Naive thymus-derived CD8-positive, alpha-beta T cell (primary cell): ENCODE measurements at places on chromosomes 2 and 18.

GRCh38 chr2:120820953-120821279 is 85.2 kb downstream of the GLI2 start:
- DNase-seq, result no peak

GRCh38 chr2:234863043-234863934 is 88.5 kb upstream of the SH3BP4 start:
- no peak for DNase-seq

DNA sequence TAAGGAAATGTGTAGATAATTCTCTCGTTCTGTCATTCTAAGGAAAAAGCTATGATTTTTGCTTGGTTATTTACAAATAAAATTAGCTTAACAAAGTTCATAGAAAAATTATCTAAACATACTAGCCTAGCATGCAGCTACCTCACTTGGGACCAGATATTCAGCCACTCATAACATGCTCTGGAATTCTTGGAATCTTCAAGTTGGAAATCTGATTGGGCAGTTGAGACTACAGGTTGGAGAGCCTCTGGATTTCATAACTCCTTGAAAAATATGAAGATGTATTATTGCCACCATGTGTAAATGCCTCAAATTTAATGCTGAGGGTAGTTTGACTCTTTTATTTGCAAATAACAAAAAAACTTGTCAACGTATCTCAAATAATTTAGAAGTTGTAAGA is 132.2 kb upstream of the GULP1 start:
- DNase-seq, result no peak

DNA sequence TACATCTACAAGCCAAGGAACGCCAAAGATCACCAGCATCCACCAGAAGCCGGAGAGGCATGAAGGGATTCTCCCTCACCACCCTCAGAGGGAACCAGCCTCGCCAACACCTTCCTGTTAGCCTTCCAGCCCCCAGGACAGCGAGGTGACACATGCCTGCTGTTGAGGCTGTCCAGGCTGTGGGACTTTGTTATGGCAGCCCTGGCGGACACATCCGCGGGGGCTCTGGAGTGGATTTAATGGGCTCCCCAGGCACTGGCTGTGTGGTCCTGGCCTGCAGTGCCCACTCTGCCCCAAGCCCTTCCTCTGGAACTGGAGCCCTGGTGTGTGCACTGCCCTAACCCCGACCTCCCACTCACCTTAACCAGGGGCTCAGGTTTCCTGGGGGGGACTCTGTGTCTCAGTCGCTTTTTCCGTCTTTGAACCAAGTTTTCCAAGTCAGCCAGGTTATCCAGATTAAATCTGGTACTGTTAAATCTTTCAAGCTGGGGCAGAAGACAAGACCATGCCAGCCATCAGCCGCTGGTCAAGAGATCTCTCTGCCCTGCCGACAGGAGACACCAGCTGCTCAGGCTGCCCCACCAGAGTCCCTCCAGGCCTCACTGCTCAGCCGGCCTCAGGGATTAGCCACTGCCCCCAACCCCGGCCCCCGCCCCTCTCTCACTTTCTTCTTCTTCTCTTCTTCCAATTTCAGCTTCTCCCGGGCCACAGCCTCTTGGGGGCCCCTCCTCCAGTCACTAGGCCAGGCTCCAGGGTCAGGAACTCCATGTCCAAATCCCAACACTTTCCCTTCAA is 1.9 kb downstream of the ANKRD23 start:
- DNase-seq, result no peak

- DNase-seq, result peak; percentile 10
Observed at GRCh38 chr2:64809216-64809615, 155.5 kb upstream of the SERTAD2 start.

GRCh38 chr2:151971301-151972051 is 127.4 kb downstream of the CACNB4 start:
- no peak for DNase-seq

GRCh38 chr2:69784228-69784627 is 42.3 kb downstream of the ANXA4 start:
- DNase-seq, result no peak

DNA sequence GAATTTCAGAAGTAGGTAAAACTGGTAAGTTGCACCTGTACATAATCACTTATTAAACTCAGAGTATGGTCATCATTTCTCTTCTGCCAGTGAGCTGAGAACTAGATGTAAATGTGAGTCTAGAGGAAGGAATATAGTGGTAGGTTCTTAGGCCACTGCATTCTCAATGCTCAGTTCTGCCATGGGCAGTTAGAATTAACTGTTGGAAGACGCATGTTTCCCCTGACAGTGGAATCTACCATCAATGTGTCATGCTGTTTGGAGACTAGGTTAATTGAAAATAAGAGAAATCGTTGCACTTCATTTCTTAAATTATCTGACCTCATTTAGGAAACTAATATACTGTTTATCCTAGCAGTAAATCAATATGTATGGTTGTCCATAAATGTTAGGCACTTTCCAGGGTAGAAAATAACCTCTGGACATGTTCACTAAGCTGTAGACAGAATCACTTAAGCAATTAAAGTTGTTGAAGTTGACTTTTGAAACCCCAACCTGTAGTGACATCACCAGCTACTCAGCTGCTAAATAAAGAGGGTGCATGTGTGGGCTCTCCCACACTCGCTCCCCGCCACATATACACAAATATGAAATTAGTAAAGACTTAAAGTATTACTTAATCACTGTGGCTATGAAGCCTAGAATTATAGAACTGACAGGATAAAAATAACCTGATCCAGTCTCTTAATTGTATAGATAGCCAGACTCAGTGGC is 91.5 kb upstream of the NOSTRIN start:
- DNase-seq, result no peak

DNA sequence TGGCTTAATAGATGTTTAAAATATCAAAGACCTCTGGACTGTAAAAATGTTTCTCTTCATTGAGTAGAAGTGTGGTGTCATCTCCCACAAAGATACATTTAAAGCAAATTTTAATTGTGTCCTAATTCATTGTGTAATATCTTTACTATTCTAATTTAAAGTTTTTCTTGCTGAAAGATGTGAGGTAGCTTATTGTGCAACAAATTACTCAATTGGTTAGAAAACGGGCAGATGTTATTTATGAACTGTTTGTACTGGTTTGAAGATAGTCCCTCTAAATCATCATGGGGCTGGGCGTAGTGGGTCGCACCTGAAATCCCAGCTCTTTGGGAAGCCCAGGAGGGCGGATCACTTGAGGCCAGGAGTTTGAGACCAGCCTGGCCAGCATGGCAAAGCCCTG is 65.3 kb downstream of the CYBRD1 start:
- no peak for DNase-seq

DNA sequence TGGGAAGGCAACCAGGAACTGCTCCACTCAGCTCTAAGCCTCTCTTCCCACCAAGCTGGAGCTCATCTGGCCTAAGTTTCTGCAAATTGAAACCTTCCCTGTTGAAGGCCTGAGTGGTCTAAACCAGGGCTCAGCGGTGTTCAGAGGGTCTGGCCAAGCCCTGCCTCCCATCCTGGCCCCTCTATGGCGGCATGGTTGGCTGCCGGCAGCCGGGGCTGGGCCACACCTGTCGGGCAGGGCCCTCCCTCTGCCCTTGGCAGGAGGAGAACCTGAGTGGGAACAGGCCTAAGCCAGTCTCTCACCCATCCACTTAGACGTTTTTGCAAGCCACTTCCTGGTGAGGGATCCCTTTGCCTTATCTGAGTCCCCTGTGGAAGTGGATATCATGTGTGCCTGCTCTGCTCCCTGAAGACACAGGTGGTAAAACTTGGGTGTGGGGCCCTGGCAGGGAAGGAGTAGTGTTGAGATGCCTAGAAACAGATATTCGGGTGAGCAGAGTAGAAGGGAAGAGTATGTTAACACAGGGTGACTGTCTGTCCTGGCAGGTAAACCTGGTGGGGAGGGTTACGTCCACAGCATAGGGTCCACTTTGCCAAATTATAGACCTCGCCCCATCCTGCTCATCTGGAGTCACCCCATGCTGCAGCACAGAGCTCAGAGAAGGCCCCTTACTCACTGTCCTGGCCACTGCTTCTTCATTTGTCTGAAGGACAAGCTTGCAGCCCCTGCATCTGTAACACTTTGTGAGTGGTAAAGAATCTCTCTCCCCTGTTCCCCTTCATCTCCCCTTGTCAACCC is 63.0 kb upstream of the SIX2 start:
- no peak for DNase-seq

GRCh38 chr2:70903641-70904340 is 31.9 kb upstream of the ATP6V1B1 start:
- DNase-seq, result no peak

DNA sequence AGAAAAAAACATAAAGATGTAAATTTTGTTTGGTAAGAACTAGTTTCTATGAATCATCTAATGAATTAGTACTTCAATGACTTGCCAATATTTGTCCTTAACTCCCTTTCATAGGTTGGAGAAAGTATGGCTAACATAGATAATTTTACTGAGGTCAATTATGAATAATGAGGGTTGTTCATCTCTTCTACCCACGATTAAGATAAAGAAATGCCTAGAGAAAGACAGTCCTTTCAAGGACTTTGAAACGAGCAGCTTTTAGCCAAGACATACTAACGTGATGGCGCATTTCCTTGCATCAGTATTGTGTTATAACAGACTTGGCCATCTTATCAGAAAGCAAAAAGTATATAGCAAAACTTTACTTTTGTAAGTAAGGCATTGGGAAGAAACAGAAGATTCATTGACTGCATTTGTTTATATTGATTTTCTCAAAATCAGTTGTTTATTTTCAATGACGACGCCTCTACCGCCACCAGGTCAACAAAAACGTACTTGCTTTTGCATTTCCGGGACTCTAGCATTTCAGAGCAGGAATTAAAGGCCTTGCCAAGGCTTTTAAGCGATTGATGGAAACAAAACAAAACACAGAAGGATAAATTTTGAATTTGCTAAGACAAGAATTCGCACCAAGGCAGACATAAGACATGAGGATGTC is 961 bp downstream of the RBM43 start:
- no peak for DNase-seq

DNA sequence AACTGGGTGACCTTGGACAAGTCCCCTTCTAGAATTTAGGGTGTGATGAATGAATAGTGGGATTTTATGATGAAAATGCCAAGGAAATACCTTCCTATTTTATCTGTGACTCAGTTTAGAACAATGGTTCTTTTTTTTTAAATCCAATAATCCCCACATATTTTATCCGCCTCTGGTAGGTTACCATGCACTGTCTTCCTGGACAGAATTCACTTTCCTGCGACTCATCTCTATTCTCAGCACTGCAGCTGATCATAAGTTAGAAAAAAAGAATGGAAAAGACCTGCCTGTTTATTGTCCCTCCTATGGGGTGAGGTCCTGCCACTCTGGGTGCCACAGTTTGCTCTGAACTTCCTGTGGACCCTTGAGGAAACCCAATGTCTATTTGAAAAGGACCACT is 73.1 kb downstream of the IRS1 start:
- DNase-seq, result no peak

DNA sequence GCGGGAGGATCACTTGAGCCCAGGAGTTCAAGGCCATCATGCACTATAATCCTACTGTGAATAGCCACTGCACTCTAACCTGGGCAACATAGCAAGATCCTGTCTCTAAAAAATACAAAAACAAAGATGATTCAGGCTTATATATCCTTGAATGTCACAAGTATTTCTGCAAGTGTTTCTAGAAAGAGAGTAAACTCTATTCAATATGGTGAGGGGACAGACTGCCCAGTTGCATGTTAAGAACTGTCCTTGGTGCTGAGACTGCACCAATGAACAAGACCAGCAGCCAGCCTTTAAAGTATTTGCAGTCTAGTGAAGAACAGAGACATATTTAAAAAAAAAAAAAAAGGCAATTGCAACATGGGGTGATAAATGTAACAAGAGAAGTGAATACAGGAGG is 16.4 kb downstream of the MAP3K19 start:
- no peak for DNase-seq

DNA sequence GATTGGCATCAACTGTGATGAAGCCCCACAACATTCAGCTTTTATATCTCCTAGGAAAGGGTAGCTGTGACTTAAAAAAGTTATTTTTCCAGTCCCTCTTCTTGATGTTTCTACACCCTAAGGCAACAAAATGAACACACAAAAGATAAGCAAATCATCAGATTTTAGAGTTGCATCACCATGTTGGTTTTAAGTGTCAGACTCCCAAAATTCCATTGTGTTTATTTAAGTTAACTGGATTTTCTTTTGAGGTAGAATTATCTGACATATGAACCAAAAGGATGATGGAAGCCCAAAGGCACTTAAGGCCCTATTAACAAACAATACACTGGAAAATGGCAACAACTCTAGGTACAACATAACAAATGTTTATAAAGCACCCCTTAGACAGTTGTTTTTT is 261.7 kb upstream of the SLC39A10 start:
- no peak for DNase-seq

DNA sequence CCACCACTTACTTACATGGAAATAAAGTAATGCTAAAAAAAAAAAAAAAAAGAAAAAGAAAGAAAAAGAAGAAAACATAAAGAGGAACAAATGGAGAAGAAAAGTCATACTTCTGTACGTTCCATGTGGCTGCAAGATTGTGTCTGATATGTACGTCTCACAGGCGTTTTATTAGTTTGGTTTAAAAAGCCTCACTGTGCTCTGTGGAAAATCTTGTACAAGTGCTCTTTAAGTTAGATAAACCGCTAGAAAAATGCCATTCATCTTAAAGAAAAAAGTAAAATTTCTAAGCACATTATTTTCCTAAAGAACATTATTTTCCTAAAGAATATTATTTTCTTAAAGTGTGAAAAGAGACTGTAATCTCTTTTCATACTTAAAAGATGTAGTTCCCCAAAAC is 165.1 kb downstream of the ZNF521 start:
- no peak for DNase-seq

DNA sequence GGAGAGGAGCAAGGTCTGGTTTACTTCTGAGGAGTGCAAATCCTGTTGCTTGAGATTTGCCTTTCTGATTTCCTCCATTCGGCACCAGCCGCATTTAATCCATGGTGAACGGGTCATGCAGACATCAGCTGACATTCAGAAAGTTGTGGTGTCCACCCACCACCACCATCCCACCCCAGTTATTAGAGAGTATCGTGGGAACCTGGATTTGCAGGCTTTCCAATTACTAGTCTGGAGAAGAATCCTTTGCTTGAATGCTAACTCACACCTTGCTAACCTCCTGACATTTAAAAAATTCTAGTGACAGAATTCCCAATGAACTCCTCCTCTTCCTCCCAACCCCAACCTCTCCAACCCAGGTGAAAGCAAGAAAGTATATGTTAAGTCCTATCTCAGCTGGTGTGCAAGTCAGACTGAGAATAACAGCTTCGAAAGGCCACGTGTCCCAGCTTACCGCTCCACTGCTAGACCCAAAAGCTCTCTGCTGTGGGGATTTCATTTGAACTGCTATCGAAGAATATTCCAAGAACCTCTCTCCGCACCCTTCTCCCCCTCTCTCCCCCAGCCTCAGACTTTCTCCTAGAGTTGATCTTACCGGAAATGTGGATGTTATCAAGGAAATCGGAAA is 17.7 kb downstream of the BCL11A start:
- no peak for DNase-seq

DNA sequence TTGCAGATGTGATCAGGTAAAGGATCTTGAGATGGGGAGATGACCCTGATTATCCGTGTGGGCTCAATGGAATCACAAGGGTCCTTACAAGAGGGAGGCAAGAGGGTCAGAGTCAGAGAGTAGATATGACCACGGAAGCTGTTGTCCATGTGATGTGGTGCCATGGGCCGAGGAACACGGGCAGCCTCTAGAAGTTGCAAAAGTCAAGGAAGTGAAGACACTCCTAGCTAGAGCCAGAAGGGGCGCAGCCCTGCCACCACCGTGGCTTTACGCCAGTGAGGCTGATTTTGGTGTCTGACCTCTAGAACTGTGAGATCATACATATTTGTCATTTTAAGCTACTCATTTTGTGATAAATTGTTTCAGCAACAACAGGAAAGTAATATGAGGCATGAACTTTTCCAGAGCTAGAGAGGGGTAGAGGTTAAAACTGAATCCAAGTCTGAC is 114.4 kb downstream of the CAPN13 start:
- DNase-seq, result no peak

- no peak for DNase-seq
Observed at GRCh38 chr18:14025306-14025940, 106.8 kb downstream of the ZNF519 start.
